ENCODE measurements at places on chromosomes 7 and 10.

- no peak for DNase-seq
Observed at GRCh38 chr10:2658780-2659179, 408.6 kb upstream of the PFKP start.

DNA sequence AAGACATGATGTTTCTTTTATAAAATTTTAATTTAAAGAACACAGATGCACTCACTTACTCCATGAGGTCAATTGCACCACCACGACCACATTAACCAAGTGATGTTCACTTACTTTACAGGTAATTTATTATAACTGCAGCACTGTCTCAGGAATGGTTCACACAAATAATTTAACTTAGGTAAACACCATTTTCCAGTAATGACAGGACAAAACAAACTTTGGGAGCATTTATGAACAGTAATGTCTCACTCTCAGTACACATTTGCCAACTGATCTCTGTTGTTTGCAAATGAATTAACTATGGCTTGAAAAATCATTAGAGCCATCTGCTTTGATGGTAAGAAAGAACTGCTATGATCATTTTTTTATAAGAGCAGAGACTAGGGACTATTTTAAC is 150.4 kb downstream of the ETV1 start:
- DNase-seq: no peak

DNA sequence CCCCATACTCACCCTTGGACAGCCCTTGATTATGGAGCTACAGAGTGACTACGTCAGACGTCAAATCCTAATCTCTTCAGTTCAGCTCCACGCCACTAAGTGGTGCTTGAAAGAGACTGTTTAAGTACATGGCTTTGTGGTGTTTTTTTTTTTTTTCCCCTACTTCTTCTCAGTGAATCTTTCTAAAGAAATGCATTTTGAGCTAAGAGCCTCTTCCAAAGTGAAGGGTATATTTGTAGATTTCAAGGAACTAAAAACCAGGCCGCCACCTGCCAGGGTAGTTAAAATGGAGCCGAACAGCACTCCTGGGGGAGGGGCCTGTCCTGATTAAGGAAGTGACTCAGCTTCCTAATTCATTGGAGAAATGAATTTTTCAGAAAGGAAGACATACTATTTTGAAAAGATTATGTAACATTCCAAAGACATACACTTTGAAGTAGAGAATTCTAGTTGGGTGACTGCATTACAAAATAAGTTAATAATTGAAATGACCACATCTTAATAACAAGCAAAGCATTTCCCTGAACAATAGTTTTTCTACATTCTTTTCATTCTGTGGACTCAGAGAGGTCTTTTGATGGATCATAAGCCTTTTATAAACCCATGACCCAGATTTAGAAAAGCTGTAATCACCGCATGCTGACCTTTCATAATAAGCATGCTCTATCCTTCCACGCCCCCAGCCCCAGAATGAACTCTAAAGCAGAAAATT is 20.6 kb upstream of the VPS41 start:
- no peak for DNase-seq

- no peak for DNase-seq
Observed at GRCh38 chr7:27579565-27579964, 83.1 kb downstream of the HIBADH start.

Measured in stimulated activated CD8-positive, alpha-beta memory T cell treated with anti-CD3 and anti-CD28 coated beads, Interleukin-7, amount 100 ng/mL, for 1 hour (primary cell).